ENCODE measurements at places on chromosomes 13 and 19.
A peak's percentile ranks its signal among the peaks of the same experiment; 100 is the strongest.

GRCh38 chr19:52896431-52897137 is 851 bp downstream of the ZNF320 start:
- DNase-seq = peak; percentile 32

DNA sequence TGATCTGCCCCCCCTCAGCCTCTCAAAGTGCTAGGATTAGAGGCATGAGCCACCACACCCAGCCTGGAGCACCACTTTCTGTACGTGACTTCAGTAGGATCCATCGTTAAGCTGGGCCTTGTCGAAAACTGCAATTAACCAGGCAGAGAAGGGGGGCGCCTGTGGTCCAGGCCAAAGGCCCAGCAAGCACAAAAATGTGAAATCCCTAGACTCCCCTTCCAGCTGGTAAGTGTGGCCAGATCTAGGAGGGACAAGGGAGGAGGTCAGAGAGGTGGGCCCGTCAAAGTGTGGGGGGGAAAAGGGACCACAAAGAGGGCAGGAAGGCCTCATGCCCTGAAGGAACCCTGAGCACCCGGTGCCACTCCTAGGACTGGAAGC is 13.8 kb downstream of the DDX39A start:
- no peak for DNase-seq

DNA sequence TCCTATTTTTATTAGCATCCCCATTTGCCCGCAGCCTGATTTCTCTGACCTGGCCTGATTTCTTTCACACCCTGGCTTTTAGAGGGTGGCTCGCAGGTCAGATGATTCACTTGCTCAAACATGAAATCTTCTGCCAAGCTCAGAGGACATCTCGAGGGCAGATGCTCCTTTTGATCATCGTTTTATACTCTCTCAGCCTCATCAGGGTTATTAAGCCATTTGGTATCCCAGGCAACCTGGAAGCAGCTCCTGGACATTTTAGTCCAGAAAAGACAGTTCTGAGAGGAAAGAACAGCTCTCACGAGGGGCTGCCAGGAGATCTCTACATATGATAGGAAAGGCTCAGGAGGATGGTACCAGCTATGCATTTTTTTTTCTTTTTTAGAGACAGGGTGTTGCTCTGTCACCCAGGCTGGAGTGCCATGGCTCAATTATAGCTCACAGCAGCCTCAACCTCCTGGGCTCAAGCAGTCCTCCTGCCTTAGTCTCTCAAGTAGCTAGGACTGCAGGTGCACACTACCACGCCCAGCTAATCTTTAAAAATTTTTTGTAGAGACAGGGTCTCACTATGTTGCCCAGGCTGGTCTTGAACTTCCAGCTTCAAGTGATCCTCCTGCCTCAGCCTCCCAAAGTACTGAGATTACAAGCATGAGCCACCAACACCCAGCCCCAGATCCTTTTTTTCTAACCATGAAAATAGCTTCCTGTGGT is 165.4 kb downstream of the KATNAL1 start:
- no peak for DNase-seq

- DNase-seq = no peak
These were observed 56.2 kb downstream of the COLGALT1 start for GRCh38 chr19:17611462-17612244.

- no peak for DNase-seq
These were observed 10.6 kb downstream of the CCDC97 start for GRCh38 chr19:41320568-41320967.

- DNase-seq = no peak
These were observed 2.9 kb downstream of the DAZAP1 start for GRCh38 chr19:1410136-1410786.

DNA sequence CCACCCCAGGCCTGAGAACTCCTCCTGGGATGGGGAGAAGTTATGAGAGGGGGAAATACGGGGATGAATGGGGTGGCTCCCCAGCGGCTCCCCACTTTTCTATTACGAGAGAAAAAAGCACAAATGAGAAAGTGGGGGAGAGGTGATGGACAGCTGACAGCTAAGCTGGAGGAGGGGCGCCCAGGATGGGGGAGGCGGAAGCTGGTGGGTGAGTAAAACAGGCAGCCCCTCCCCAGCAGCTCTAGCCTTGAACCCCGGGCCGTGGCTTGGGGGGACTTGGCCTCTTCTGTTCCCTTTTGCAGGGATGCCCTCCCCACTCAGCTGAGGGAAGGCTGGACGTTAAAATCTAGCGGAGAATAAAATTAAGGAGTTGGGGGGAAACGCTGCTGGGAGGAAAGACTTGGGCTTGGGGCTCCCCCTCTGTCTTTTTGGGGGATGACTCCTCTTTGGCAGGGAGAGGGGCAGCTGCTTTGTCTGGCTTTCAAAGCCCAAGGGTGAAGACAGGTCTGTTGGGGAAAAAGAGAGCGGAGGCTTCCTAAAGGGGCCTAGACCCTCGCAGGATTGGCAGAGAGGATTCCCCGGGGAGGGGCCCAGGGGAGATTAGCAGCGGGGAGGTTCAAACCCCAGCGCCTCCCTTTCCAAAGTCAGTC is 1.4 kb upstream of the SAMD1 start:
- no peak for DNase-seq

DNA sequence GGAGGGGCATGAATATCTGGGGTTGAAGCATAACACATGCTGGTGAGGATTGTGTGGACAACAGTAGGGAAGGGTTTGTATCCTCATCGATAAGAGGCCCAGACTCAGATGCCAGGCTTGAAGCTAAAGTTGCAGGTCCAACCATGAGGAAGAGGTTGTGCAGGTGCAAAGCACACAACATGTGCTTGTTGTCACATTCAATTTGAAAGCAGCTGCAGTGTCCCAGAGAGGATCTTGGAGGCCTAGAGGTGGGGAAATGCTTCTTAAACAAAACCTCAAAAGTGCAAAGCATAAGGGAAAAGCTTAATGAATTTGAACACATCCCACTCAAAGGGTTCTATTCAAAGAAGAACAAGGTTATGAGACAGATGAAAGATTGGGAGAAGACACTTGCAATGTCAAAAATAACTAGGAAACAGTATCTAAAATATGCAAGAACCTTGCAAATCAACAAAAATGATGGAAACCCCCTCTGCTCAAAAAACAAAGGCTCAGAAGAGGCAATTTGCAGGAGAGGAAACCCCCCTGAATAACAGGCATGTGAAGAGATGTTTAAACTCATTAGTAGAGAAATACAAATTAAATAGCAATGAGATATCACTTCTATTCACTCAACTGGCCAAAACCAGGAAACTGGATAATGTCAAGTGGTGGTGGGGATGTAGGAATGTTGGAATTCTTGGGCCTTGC is 187.1 kb downstream of the KATNAL1 start:
- DNase-seq = no peak

DNA sequence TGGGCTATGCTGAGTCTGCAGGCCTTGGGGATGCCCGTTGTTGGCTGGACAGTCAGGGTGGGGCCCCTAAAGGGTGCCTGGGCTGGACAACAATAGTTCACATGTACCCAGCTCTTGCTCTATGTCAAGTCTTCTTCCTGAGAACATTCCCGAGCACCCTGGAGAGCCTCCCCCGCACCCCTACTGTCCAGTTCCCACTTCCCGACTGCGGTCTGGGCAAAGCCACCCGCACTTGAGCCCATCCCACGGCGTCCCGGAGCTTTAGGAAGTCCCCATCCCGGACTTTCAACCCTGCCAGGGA is 1.1 kb upstream of the MPND start:
- DNase-seq = no peak

- peak; percentile 44 for DNase-seq
These were observed 978.3 kb downstream of the UQCRFS1 start for GRCh38 chr19:28234637-28235036.

GRCh38 chr13:114142640-114143490 is 10.4 kb upstream of the RASA3 start:
- no peak for DNase-seq

- DNase-seq = peak; percentile 52
These were observed 68.4 kb upstream of the UBL3 start for GRCh38 chr13:29918845-29919244.

GRCh38 chr19:2834294-2834871 is 6.9 kb upstream of the ZNF555 start:
- no peak for DNase-seq

GRCh38 chr13:44388427-44389059 is 14.9 kb downstream of the SERP2 start:
- DNase-seq = no peak

DNA sequence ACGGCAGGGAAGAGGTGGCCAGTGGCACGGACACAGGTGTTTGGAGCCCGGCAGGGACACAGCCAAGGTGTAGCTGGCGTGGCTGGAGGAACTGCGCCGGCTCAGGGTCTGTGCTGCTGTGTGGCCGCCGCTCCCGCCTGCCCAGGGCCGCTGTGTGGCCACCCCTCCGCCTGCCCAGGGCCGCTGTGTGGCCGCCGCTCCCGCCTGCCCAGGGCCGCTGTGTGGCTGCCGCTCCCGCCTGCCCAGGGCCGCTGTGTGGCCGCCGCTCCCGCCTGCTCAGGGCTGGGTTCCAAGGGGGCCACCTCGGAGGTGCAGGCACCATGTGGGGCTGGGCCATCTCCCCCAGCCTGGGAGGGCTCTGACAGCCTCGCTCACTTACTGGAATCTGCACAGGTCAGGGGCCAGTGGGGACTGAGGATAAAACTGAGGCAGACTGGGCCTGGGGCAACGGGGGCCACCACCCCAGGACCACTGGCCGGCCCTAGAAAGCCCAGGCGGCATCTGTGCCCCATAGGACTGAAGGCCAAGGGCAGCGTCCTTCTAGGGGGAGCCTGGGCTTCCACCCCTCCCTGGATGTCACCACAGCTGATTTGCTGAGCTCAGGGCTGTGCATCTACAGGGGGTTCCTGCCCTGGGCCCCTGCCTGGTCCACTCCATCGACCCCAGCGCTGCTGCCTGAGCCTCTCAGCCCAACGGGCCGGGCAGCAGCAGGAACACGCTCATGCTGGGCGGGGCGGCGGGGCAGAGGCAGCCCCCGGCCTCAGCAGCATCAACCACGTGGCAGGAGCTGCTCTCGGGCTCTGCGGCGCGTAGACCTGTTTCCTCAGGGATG is 21.5 kb downstream of the C13orf46 start:
- DNase-seq = no peak

- DNase-seq = peak; percentile 29
These were observed 1.9 kb downstream of the MRPS12 start for GRCh38 chr19:38932425-38933179.

- DNase-seq = no peak
These were observed 230.5 kb downstream of the LACC1 start for GRCh38 chr13:44110091-44110621.

DNA sequence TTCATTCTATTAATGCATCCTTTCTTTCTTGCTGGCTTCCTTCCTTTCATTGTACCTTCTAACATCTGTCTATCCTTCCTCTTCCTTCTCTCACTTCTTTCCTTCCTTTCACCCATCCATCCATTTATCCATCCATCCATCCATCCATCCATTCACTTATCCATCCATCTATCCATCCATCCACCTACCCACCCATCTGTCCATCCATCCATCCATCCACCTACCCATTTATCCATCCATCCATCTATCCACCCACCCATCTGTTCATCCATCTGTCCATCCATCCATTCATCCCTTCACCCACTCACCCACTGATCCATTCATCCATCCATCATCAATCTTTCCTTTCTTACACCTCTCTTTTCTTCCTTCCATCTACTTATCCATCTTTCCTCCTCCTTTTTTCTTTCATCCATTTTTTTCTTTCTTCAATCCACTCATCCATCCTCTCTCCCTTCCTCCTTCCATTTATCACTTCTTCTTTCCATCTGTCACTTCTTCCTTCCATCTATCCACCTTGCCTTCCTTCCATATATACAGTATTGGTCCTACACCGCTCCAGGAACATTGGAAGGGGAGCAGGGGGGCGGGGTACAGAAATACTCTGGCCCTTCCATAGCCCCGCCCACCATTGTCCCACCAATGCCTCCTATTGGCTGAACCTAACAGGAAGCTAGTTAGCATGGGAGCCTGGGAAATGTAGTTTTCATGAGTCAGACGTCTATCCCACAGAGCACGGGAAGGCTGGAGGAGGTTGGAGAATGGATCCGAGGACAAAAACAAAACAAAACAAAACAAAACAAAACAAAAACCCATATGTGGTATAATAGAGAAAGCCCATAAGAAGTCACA is 45.9 kb downstream of the MBD3L1 start:
- no peak for DNase-seq

- DNase-seq = no peak
These were observed 47.1 kb downstream of the TGDS start for GRCh38 chr13:94548821-94549231.

GRCh38 chr13:95956589-95957148 is 96.5 kb downstream of the UGGT2 start:
- no peak for DNase-seq

DNA sequence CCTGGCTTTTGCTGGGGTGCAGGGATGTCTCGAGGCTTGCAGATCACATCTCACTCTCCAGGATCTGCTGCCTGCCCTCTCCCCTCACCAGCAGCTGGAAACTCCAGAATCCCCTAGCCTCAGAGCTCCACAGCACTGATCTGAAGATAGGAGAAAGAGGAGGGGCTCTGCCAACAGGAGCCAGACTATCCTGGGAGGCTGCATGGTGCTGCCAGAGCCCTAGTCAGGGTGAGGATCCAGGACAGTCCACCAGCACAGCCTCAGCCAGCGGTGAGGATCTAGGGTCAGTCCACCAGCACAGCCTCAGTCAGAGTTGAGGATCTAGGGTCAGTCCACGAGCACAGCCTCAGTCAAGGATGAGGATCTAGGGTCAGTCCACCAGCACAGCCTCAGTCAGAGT is 65.2 kb downstream of the RAB20 start:
- no peak for DNase-seq

- DNase-seq = no peak
These were observed 18.5 kb downstream of the PTPRS start for GRCh38 chr19:5321851-5322681.

DNA sequence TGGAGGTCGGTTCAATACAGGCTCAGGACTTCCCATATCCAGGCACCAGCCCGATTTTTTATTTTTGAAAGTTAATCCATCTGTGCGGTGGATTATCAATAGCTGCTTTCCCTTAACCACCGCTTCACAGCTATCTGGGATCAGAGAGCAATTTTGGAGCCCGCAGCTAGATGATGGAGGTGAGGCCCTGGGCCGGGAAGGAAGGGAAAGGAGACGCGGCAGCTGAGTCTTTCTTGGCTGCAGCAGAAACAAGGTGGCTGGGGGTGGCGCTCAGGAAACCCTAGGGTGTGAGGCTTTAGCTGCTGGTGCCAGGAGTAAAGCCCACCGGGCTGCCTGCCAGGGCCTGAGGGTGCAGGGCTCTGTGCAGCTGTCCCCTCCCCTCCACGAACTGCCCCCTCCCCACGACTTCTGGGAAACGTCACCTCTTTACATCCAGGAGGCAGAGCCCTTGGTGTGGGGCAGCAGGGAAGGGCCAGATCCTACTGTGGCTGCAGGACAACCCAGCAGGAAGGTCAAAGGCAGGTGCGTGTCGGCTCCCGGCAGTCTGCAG is 307.0 kb downstream of the ZNF536 start:
- no peak for DNase-seq

DNA sequence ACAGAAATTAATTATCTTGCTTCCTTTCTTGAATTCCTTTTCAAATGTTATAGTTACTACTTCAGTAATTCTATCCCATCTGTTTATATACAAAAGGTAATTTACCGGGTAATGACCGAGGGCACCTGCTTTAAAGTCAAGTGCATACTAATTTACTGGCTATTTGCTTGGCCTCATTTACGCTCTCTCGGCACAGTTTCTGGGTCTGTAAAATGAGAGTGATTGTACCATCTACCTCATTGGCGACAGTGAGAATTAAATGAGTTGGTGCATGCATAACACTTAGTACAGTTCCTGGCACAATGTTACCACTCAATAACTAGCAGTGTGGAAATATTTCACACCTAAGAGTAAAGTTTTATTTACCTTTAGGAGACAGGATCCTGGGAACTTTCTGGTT is 111.6 kb downstream of the GGACT start:
- DNase-seq = no peak

Measured in GM03348 (cell line).